ENCODE measurements at places on chromosomes 16 and 17.

DNA sequence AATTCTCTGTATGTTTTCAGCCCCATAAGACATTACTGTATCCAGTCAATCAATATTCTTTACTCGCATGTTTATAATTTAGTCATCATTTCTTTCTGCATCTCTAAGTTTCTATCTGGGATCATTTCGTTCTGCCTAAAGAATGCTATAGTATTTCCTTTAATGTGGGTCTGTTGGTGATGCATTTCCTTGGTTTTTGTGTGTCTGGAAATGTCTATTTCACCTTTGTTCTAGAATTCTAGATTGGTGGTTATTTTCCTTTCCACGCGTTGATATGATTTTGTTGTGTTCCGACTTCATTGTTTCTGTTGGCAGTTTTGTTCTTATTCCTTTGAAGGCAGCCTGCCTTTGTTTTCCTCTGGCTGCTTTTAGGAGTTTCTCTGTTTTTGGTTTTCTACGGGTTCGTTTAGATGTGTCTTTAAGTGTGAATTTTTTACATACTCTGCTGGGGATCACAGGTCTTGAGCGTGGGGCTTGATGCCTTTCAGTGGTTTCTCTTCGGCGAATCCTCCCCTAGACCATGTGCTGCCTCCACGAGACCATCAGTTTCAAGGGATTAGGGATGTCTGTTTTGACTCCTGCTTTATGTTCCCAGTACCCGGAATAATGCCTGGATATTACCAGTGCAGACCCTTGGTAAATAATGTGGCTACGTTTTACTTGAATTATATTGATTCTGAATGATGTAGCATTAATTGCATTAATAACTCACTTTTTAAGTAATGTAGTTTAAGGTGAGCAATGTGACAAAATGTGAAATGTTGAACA, 23.5 kb downstream of the POLR3E start:
- DNase-seq: no peak

GRCh38 chr17:2082003-2082781, 27.3 kb downstream of the HIC1 start:
- DNase-seq: no peak

DNA sequence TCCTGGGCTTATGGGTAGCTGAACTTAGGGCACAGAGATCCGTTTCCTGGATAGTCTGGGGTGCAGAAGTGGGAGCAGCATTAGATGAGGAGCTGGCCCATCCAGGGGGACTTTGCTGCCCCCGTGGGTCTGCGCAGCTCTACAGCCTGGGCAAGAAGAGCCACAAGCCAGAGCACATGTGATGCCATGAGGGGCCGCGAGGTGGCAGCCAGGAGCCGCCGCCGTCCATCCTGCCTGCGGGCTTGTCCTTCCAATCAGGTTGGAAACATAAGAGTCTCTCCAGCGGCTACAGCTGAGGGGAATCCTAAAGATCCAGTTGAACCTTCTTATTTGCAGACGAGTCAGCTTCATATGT, 21.9 kb downstream of the C1QTNF1 start:
- DNase-seq: peak; percentile 55

DNA sequence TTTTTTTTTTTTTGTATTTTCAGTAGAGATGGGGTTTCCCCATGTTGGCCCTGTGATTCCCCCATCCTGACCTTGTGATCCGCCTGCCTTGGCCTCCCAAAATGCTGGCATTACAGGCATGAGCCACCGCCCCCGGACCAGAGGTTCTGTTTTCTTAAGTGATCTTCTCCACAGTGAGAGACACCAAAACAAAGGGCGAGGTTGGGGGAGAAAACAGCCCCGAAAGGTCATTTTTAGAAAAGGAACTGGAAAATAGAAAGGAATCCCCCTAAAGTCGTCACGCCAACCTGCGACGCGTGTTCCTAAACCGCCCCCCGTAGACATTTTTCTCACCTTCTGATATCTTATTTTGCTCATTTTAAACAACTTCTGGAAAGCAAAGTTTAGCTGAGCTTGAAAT, 6.1 kb upstream of the AXIN2 start:
- no peak for DNase-seq

GRCh38 chr16:12095275-12096156, 119.0 kb downstream of the SNX29 start:
- DNase-seq: peak; percentile 52

GRCh38 chr17:63841350-63842172, 924 bp downstream of the SMARCD2 start:
- DNase-seq: no peak

DNA sequence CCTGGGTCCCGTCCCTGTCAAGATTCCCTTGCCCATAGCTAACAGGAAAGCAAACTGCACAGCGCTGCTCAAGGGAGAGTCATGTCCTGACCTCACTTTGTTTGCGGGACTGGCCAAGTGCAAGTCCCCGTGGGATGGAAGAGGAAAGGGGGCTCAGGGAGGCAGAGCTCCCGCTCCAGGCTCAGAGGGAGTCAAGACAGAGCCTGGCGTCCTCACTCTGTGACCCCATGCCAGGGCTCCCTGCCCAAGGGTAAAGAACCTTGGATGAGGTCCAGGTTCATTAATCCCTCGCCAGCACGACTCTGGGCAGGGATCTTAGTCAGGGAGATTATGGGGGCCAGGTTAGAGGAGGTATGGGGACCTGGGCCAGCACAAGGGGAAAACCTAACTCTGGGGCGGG, 51.5 kb upstream of the CBX4 start:
- DNase-seq: no peak
